Stimulated activated CD4-positive, alpha-beta T cell treated with anti-CD3 and anti-CD28 coated beads, Interleukin-15, amount 100 ng/mL, for 1 hour (primary cell): ENCODE measurements at places on chromosomes 5 and 9.

DNA sequence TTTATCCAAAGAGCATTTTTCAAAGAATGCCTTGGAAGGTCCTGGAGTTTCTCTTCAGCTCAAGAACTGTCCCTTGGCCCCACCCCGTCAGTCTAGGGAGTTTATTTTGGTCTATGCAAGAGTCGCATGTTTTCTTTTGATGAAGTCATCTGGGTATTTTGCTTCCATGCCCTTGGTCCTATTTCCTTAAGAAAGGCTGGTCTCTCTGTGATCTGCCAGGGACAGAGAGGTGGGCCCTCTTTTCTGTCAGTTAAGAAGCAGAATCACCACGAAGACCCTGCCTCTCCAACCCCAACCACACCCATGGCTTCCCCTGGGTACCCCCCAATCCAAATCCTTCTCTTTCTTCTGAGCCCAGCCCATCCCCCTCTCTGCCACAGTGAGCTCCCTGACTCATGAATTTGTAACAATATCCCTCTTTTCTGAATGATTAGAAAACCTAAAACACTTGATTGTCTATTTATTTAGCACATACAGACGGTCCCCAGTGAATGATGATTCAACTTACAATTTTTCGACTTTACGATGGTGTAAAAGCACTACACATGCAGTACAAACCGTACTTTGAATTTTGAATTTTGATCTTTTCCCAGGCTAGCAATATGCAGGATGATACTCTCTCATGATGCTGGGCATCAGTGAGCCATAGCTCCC, 163.5 kb upstream of the ADRA1B start:
- no peak for DNase-seq

GRCh38 chr9:84874596-84874995, 205.1 kb downstream of the NTRK2 start:
- no peak for DNase-seq

GRCh38 chr5:178496642-178497041, 93.6 kb downstream of the COL23A1 start:
- no peak for DNase-seq

- DNase-seq, result no peak
These were observed 488.0 kb downstream of the PRELID2 start for GRCh38 chr5:145347026-145347616.

DNA sequence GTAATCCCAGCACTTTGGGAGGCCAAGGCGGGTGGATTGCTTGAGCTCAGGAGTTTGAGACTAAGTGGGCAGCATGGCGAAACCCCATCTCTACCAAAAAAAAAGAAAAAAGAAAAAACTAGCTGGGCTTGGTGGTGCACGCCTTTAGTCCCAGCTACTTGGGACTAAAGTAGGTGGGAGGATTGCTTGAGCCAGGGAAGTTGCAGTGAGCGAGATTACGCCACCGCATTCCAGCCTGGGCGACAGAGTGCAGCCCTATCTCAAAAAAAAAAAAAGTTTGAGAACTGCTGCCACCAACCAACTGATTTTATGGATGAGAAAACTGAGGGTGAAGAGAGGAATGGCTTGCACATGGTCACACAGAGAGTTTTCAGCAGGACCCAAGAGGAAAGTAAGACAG, 175.1 kb downstream of the DOCK8 start:
- DNase-seq, result no peak

DNA sequence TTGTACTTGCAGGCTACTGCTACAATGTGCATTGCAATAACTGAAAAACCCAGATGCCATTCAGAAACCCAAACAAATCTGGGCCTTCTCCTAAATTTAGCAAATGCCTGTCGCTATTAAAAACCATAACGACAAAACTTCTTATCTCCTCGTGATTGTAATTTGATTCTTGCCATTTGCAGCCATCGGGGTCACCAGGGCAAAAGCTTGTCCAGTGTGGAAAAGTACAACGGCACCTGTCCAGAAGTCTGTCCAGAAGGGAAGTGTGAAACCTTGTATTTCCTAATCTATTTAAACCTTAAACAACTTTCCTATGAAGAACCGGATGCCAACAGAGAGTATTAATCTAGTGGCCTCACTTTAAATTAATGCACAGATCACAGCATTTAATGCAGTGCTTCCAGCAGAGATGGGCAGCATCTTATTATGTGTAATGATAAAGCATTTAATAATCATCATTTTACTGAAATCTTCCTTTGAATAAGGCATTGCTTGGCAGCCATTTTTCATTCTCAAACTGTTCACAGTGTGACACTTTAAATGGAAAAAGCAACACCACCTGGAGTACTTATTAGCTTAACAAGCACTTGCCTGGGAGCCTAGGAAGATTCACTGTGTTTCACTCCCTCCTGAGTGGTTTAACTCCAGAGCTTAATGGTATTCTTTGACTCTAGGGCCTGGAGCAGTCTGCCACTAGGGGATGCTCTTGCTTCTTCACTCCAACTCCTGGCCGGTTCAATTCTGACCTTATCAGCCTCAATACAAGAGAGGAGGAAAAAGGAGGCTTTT, 4.9 kb upstream of the C7 start:
- no peak for DNase-seq

DNA sequence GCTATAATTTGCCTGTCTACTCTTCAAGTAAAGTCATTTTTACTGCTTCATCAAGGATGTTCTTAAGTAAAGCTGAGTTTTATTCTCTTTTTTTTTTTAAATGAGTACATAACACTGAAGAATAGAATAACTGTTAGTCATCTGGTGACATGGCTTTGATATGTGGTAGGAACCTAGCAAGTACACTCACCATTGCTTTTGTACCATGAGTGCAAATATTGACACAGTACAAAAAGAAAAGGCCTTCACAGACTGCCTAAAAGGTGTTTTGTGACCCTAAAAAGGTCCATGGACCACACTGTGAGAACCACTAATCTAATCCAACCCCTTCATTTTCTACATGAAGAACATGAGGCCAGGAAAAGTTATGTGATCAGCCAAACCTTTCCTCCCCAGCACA, 55.0 kb downstream of the ECPAS start:
- no peak for DNase-seq

DNA sequence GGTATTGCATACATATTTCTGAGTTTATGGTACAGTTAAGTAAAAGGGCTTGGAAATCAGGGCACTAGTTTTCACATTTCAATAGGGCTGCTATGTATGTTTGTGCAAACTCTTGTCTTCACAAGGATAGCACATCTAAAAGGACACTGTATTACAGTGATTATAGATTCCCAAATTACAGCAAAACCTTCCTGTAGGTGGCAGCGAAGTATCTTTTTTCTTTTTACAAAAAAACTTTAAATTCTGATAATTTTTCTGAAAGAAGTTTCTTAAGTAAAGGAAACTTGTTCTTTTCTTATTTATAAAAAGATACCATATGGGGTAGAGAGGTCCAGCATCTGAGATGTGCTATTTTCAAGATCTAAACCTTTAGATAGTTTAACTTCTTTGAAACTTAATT, 337.8 kb downstream of the PTPRD start:
- DNase-seq, result no peak

- DNase-seq, result no peak
These were observed 12.1 kb upstream of the EGFL7 start for GRCh38 chr9:136650648-136651047.

GRCh38 chr5:149834246-149834855, 104.2 kb downstream of the PPARGC1B start:
- DNase-seq, result no peak

DNA sequence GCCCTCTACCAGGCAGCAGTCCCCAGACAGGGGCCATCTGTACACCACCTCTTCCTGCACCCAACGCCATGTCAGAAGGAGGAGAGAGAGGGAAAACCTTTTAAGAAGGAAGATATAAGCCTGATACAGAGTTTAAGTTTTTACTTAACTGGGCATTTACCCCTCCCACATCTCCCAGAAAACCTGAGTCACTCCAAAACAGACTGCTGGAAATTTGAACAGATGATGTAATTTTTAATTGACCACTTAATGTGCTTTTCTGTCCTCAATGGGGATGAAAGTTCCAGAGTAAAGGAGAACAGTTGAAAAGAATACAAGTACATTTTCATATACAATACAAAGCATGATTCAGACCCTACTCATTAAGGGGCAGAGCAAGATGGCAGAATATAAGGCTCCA, 63.9 kb downstream of the TTC39B start:
- DNase-seq, result no peak

DNA sequence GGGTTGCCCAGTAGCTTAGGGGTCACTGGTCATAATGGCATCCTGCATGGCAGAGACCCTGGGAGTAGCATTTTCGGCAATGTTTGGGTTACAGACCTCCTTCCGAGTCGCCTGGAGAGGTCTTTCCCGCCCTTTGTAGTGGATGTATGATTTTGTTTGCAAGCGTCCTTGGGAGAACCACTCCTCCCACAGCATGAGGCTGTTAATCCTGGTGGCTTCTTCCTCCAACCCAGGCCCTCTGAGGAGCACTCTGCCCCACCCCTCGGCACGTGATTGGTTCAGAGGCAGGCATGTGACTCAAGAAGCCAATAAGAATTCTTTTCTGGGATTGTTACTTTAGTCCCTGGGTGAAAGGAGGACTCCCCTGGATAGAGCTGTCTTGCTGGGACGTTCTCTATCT, 30.2 kb upstream of the GRHPR start:
- DNase-seq, result no peak

DNA sequence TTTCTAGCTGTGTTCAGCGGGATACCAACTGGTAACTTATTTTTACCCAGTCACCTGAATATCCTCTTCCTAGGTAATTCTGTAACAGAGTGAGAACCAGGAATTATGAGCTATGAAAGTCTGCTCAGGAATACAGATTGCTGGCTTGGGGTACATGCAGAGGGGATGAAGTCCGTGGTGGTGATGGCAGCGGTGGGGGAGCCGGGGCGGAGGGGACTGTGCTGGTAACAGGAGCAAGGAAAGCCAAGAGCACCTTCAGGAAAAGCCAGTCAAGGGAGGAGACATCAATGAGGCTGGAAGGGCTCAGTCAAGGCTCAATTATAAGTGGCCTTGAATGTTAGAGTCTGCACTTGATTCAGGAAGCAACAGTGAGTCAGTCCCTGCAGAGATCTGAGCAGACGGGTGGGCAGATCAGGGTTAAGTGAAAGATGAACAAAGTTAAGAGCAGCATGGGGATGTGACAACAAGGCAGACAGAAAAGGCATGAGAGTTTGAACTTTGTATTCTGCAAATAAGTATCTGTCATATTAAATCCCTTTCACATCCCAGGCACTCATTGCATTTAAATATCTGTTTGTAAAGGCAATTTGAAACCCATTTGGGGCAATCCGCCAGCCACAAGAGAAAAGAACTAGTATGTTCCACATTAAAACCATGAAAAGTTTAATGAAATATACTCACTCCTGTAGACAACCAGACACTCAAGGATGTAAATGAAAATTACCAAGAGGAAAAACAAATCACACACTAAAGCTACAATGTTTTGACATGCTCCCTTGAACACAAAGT, 101.2 kb downstream of the TTC39B start:
- DNase-seq, result no peak

DNA sequence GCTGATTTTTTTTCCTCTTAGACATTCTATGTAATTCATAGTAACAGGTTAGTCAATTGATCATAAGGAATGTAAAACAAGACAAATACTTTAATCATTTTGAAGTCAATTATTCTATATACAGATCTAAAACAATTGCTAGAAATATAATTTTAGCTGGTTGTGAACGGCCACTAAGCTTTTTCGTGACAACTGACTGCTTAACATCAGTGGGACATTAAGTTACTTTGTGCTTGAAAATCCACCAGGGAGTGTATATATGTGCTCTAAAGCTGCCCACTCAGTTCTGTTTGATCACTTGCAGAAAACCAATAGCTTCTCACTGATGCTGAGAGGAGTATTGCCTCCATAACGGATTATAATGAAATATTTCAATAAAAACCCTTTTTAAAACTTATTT, 370.2 kb upstream of the CCNH start:
- DNase-seq, result no peak

DNA sequence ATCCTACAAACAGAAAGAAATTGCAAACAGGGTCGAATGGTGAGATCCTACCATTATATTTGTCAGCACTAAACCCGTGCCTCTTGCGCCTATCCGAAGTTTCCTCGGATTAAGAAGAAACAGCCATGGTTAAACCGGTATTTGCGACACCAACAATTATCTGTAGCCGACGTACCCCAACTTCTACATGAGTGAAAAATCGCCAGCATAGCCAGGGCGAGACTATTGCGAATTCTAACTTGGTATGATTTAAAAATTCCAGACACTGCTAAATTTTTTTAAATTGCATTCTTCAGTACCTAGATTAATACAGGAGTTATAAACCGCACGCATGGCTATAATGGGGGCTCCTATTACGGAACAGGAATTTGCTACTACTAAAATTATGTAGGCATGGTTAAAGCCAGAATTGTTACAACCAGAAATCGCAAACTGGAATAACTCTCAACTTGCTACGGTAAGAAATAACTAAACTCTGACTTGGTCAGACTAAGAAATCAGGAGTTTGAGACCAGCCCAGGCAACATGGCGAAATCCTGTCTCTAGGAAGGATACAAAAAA, 25.3 kb upstream of the ANXA2R start:
- no peak for DNase-seq

- no peak for DNase-seq
These were observed 71.5 kb downstream of the TRIM36 start for GRCh38 chr5:115098041-115098702.

DNA sequence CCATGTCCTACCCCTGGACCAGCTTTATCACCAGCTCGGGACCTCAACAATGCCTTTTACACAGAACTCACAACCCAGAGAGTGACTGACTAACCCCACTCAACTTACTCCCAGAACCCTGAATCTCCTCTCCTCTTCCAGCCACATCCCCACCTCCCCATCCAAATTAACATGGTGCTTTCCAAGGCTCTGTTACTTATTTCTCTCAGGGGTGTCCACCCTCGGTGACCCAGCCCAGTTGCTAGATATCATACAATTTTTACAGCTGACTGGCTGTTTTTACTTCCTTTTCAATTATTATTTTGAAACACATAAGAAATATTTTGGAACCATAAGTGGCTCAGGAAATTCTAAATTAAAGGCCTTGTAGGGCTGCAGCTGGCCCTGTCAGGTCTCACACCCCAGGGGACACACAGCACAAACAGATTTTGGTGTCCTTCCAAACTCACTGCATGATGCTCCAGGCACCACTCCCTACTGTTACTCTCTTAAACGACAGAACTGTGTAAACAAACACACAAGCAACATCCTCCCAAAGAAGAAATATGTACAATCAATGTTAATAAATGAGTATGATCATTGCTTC, 180.6 kb downstream of the ADAMTS12 start:
- DNase-seq, result no peak

GRCh38 chr5:78536661-78537196, 111.8 kb downstream of the LHFPL2 start:
- DNase-seq, result no peak
